Glutamatergic neuron (in vitro differentiated cells): ENCODE measurements at places on chromosomes 5 and 9. TPM values are rescaled to one million over a fixed set of nuclear protein-coding genes. Genes with fewer than 3 reads are reported as not detected.

GRCh38 chr9:109320331-109320741 lies 523 bp downstream of the EPB41L4B start:
- no peak overlapping the region for H3K4me3 ChIP-seq
- peak; percentile 50 for DNase-seq
- peaks cover 5% of the 10 kb centered on the region for H3K27me3 ChIP-seq
- H3K36me3 ChIP-seq = no peaks in the 10 kb centered on the region

MARCOL gene
- total RNA-seq = not detected

CFAP157 gene
- total RNA-seq = 0.61 TPM

DNA sequence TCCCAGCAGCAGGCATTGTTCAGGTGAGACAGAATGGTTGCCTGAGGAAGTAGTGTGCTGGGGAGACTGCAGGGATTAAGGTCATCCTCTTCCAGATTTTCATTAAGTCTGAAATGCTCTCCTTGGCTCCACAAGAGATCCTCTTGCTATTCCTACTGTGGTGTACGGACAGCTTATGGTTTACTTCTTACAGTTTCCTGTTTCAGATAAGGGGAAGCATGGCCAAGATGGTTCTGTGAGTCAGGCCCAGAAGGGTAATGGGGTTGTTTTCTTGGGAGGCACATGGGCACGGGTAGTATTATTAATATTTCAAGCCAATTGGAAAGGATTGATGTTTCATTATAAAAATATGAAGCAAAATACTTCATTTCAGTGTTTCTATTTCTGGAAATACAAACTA lies 42.9 kb downstream of the GLRX start:
- no peaks in the 10 kb centered on the region for H3K4me1 ChIP-seq
- no peak for DNase-seq
- no peak overlapping the region for H3K4me3 ChIP-seq
- no peaks in the 10 kb centered on the region for H3K27me3 ChIP-seq
- H3K27ac ChIP-seq = no peak overlapping the region
- H3K36me3 ChIP-seq = no peaks in the 10 kb centered on the region

GRCh38 chr9:85157772-85158171 lies 488.2 kb downstream of the NTRK2 start:
- no peaks in the 10 kb centered on the region for H3K4me1 ChIP-seq
- no peaks in the 10 kb centered on the region for H3K36me3 ChIP-seq
- DNase-seq = no peak
- H3K4me3 ChIP-seq = no peak overlapping the region
- no peaks in the 10 kb centered on the region for H3K27me3 ChIP-seq

DNA sequence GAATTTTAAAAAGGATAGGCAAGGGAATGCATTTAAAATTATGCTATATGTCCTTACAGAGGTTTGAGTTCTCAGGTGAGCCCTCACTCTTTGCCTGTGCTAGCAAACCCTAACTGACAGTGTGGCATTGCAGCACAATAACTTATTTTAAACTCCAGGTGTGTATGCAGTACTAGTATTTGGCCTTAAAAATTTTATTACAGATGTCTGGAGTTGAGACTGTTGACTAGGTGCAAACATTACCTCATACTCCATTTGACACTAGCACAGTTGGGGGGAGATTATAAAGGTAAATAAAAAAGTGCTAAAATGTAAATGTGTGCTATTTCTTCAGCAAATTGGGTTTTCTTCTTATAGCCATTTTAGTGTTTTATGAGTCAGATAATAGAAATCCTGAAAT lies 407.7 kb downstream of the SH3GL2 start:
- no peak for DNase-seq
- no peaks in the 10 kb centered on the region for H3K36me3 ChIP-seq
- no peaks in the 10 kb centered on the region for H3K27me3 ChIP-seq
- peaks cover 7% of the 10 kb centered on the region for H3K4me1 ChIP-seq
- H3K4me3 ChIP-seq = no peak overlapping the region

DNA sequence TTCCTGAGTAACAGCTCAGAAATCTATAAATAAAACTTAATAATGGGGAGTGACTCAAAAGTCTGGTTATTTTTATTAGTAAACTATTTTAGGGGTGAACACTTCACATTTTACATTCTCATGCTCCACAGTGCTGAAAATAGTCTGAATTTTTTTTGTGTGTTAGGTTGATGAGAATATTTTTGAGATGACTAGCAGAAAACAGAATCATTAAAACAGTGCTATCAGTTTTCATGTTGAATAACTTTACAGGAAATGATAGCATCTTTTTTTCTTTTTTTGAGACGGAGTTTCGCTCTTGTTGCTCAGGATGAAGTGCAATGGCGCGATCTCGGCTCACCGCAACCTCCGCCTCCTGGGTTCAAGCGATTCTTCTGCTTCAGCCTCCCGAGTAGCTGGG lies 60.3 kb downstream of the TMC1 start:
- DNase-seq = no peak
- H3K36me3 ChIP-seq = no peaks in the 10 kb centered on the region
- H3K27me3 ChIP-seq = no peaks in the 10 kb centered on the region
- H3K4me3 ChIP-seq = no peak overlapping the region

CCL28 gene
- 1.1 TPM for total RNA-seq

GRCh38 chr9:107541523-107541922 lies 52.0 kb upstream of the KLF4 start:
- no peaks in the 10 kb centered on the region for H3K4me1 ChIP-seq
- H3K36me3 ChIP-seq = no peaks in the 10 kb centered on the region
- no peak for DNase-seq
- H3K27ac ChIP-seq = no peak overlapping the region

DNA sequence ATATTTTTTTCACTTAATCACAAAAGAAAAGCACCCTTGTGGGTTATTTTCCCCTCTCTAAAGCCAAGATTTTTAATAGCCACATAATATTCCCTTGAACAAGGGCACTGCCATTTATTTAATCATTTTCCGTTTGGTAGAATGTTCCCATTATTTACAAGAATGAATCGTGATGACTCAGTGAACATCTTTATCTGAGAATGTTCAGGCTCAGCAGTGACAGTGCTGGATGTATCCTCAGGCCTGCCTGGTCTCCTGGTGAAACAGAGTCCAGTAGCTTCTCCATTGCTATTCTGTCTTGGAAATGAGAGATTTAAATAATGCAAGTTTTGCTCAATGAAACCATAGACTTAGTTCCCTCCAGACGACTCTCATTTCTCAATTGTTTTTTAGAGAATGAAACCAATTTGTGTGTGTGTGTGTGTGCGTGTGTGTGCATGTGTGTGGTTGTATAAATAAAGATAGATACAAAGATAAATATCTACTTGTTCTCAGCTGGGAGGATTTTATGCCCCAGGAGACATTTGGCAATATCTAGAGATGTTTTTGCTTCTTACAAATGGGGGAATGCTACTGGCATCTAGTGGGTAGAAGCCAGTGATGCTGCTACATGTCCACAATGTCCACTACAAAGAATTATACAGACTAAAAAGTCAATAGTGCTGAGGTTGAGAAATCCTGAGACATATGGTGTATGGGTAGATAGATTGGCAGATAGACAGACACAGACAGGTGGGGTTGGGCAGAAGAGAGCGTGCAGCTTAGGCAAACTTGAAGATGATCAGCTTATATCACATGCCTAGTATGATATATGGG lies 55.0 kb downstream of the PAPPA start:
- no peak overlapping the region for H3K27ac ChIP-seq
- no peak overlapping the region for H3K4me3 ChIP-seq
- no peaks in the 10 kb centered on the region for H3K36me3 ChIP-seq
- no peaks in the 10 kb centered on the region for H3K4me1 ChIP-seq
- DNase-seq = no peak

GRCh38 chr5:112552791-112553190 lies 133.7 kb upstream of the EPB41L4A start:
- no peaks in the 10 kb centered on the region for H3K27me3 ChIP-seq
- H3K36me3 ChIP-seq = no peaks in the 10 kb centered on the region
- no peak for DNase-seq
- no peak overlapping the region for H3K27ac ChIP-seq

ADGRD2 gene
- not detected for total RNA-seq

GPR151 gene
- total RNA-seq = not detected

TTC23L gene
- total RNA-seq = 1.2 TPM

LHFPL2 gene
- 2.5 TPM for total RNA-seq

C5orf58 gene
- total RNA-seq = not detected

BOD1 gene
- 62.7 TPM for total RNA-seq

TRAF1 gene
- total RNA-seq = 1.6 TPM

- DNase-seq = no peak
- no peaks in the 10 kb centered on the region for H3K27me3 ChIP-seq
- no peak overlapping the region for H3K27ac ChIP-seq
- H3K36me3 ChIP-seq = no peaks in the 10 kb centered on the region
- H3K4me1 ChIP-seq = no peaks in the 10 kb centered on the region
Measured at GRCh38 chr5:144336191-144336961, 165.7 kb downstream of the KCTD16 start.

PCSK1 gene
- total RNA-seq = 11.6 TPM

- no peak overlapping the region for H3K4me3 ChIP-seq
- H3K27me3 ChIP-seq = no peaks in the 10 kb centered on the region
- H3K27ac ChIP-seq = no peak overlapping the region
- H3K36me3 ChIP-seq = no peaks in the 10 kb centered on the region
Measured at GRCh38 chr9:111287127-111287526, 42.9 kb downstream of the OR2K2 start.

COL23A1 gene
- 2.9 TPM for total RNA-seq

CDX1 gene
- total RNA-seq = not detected

GRCh38 chr9:28909526-28909925 lies 1336.2 kb upstream of the C9orf72 start:
- H3K27me3 ChIP-seq = no peaks in the 10 kb centered on the region
- no peak overlapping the region for H3K27ac ChIP-seq
- H3K36me3 ChIP-seq = no peaks in the 10 kb centered on the region
- H3K4me1 ChIP-seq = peaks cover 1% of the 10 kb centered on the region
- no peak for DNase-seq

DNA sequence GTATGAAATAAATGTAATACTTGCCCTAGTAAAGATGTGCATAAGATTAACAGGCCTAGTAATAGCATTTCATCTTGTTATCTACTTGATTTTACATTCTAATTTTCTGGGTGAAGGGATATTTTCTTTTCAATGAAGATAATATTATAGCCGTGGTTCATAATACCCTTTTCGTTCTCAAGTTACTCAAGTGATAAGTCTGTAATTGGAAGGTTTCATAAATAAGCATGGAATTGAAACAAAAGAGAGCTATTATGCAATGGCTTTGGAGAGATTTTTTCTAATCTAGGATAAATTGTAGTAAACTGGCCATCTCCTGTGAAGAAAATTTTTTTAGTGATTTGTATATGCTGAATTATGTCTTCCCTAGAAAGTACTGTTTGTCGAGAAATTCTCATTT lies 19.0 kb downstream of the NAA35 start:
- H3K27ac ChIP-seq = no peak overlapping the region
- no peak overlapping the region for H3K4me3 ChIP-seq
- peaks cover 10% of the 10 kb centered on the region for H3K4me1 ChIP-seq
- no peaks in the 10 kb centered on the region for H3K27me3 ChIP-seq
- no peak for DNase-seq

ROR2 gene
- total RNA-seq = 51.1 TPM

GRCh38 chr9:91332546-91333231 lies 29.0 kb downstream of the AUH start:
- H3K27me3 ChIP-seq = no peaks in the 10 kb centered on the region
- peaks cover 7% of the 10 kb centered on the region for H3K36me3 ChIP-seq
- H3K4me3 ChIP-seq = no peak overlapping the region
- peaks cover 33% of the 10 kb centered on the region for H3K4me1 ChIP-seq
- H3K27ac ChIP-seq = peak overlapping the region; percentile 78

C8G gene
- total RNA-seq = 14.5 TPM

DNA sequence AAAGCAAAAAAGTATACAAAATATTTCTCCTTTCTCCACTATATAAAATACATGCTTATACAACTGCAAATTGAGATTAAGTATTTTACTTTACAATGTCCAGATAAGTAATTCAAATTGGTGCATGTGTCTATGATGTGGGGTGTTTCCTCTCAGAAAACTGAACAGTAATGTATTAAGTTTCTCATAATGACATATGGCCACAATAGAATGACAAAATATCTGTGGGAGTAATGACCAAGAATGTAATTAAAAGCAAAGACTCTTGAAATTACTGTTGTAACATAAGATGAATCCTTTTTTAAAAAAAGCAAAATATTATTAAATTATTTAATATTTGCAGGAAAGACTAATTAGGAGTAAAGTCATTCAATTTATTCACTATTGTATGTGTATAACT lies 155.1 kb downstream of the RFX3 start:
- H3K4me1 ChIP-seq = peaks cover 8% of the 10 kb centered on the region
- H3K27ac ChIP-seq = no peak overlapping the region
- H3K36me3 ChIP-seq = no peaks in the 10 kb centered on the region
- H3K27me3 ChIP-seq = peaks cover 2% of the 10 kb centered on the region
- no peak overlapping the region for H3K4me3 ChIP-seq

GRCh38 chr9:137514691-137515337 lies 35.4 kb downstream of the PNPLA7 start:
- H3K27ac ChIP-seq = no peak overlapping the region
- no peaks in the 10 kb centered on the region for H3K4me1 ChIP-seq
- no peak overlapping the region for H3K4me3 ChIP-seq
- peaks cover 4% of the 10 kb centered on the region for H3K36me3 ChIP-seq

FAM78A gene
- total RNA-seq = 14.9 TPM

SLC25A46 gene
- total RNA-seq = 38.1 TPM

GRCh38 chr9:4386819-4387218 lies 87.0 kb upstream of the GLIS3 start:
- no peak overlapping the region for H3K27ac ChIP-seq
- no peaks in the 10 kb centered on the region for H3K36me3 ChIP-seq
- no peaks in the 10 kb centered on the region for H3K4me1 ChIP-seq
- no peak for DNase-seq

- H3K27ac ChIP-seq = no peak overlapping the region
- DNase-seq = no peak
- no peak overlapping the region for H3K4me3 ChIP-seq
- H3K27me3 ChIP-seq = no peaks in the 10 kb centered on the region
- no peaks in the 10 kb centered on the region for H3K4me1 ChIP-seq
Measured at GRCh38 chr5:63596254-63596653, 366.0 kb downstream of the HTR1A start.

- no peak overlapping the region for H3K27ac ChIP-seq
- peaks cover 7% of the 10 kb centered on the region for H3K36me3 ChIP-seq
- no peak overlapping the region for H3K4me3 ChIP-seq
- no peaks in the 10 kb centered on the region for H3K4me1 ChIP-seq
Measured at GRCh38 chr5:72459089-72459661, 48.0 kb downstream of the ZNF366 start.

DNA sequence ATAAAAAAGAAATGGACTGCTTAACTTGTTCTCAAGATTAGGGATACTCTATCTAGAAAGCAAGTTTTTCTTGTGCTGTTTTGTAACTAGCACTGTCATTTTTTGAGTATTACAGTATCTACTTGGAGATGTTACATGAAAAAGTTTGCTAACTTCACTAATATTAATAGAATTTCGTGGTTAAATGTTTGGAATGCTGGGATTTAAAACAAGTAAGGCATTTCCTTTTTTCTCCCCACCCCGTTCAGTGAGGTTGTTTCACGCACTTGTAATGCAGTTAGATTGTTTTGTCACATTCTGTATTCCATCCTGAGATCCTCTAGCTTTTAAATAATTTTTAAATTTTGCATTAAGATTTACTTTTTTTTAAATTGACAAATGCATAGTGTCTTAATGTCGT lies 20.0 kb upstream of the TEK start:
- no peak overlapping the region for H3K4me3 ChIP-seq
- no peak overlapping the region for H3K27ac ChIP-seq
- no peaks in the 10 kb centered on the region for H3K4me1 ChIP-seq
- no peaks in the 10 kb centered on the region for H3K27me3 ChIP-seq
